ENCODE measurements at places on chromosomes 3 and 15. TPM values are rescaled to one million over a fixed set of nuclear protein-coding genes. Genes with fewer than 3 reads are reported as not detected.

Gene GOLGA8G
- not detected for total RNA-seq

Gene WDR76
- total RNA-seq: 7.4 TPM

Gene SOX14
- not detected for total RNA-seq

Gene TMC3
- 0.19 TPM for total RNA-seq

Gene LDHAL6B
- total RNA-seq: not detected

Gene NMNAT3
- 6.5 TPM for total RNA-seq

Gene XRN1
- 17.3 TPM for total RNA-seq

Gene TBC1D23
- total RNA-seq: 38.3 TPM

Gene UBAP1L
- total RNA-seq: 1.1 TPM

Gene GPR62
- total RNA-seq: 0.27 TPM

Gene USP50
- total RNA-seq: 2.2 TPM

Gene SYNPR
- total RNA-seq: 1.0 TPM

Gene PRICKLE2
- 4.3 TPM for total RNA-seq

Gene CEMIP
- total RNA-seq: 9.6 TPM

Gene CLDN1
- total RNA-seq: not detected

Gene DGKG
- total RNA-seq: 40.8 TPM

Gene RGMA
- total RNA-seq: 19.8 TPM

Gene TEX9
- total RNA-seq: 0.75 TPM

Gene CELF6
- total RNA-seq: 0.40 TPM

Gene B2M
- 1,045 TPM for total RNA-seq

Gene GP9
- not detected for total RNA-seq

Gene ZNF860
- 0.23 TPM for total RNA-seq

Gene CNTN4
- 1.2 TPM for total RNA-seq

Gene CCDC54
- not detected for total RNA-seq

Gene MYO5A
- total RNA-seq: 6.9 TPM

Gene ASB14
- total RNA-seq: 5.1 TPM

Gene FBXO40
- total RNA-seq: 268 TPM

Gene ROPN1B
- total RNA-seq: 2.0 TPM

Gene GOLGA6L10
- total RNA-seq: 0.39 TPM

Gene XIRP1
- 765 TPM for total RNA-seq

Gene TRIM42
- not detected for total RNA-seq

Gene HGD
- total RNA-seq: not detected

Gene SPTSSB
- not detected for total RNA-seq

Gene GTF2E1
- 14.4 TPM for total RNA-seq

Gene ACKR2
- total RNA-seq: 2.4 TPM

Gene PATL2
- total RNA-seq: 2.7 TPM

Gene REC114
- total RNA-seq: 0.32 TPM

Gene MAP2K5
- total RNA-seq: 22.7 TPM

Gene PRKCD
- total RNA-seq: 6.8 TPM

Gene ANKRD63
- total RNA-seq: 0.37 TPM
